Right forelimb (tissue), 1 donor: ENCODE measurements at places on chromosomes 2 and 18.

DNA sequence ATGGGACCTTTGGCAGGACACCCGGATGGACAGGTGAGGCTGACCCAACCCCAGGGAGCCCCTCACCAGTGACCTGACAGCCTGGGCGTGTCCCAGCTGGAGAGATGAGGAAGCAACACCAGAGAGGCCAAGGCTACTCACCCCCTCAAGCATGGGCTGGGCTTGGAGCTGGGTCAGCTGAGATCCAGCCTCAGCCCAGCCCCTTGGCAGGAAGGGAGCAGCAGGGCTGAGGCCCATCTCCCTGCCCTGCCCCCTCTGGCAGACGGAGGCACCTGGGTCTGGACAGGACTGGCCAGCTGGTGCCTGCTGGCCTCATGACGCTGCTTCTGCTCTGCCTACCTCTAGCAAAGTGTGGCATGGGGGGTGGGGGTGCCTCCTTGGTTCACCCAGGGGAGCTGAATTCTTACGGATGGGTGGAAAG is 37.8 kb downstream of the HS6ST1 start:
- DNase-seq, result no peak

DNA sequence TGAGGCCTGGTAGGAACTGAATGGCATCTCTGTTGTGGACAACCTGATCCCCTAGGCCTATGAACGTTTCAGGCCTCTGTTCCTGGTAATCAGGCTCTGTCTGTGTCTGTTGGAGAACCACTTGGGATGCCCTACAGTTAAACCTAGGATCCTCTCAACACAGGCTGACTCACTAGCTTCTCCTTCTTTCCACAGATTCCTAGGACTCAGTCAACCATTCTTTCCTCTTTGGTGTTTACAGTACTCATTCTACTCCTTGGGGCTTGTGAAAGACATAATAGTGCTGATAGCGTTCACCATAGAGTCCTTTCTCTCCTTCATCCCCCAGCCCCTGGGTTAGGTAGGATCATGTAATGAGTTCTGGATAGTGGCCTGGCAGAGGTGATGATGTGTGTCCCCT is 544.3 kb downstream of the METTL4 start:
- DNase-seq, result no peak

GRCh38 chr2:167898340-167898739 is 349.1 kb downstream of the STK39 start:
- DNase-seq, result no peak

- no peak for DNase-seq
Measured at GRCh38 chr18:1244397-1245122, 339.9 kb downstream of the ADCYAP1 start.
